Lung (tissue), 17 donors: ENCODE measurements at places on chromosomes 4 and X.

DNA sequence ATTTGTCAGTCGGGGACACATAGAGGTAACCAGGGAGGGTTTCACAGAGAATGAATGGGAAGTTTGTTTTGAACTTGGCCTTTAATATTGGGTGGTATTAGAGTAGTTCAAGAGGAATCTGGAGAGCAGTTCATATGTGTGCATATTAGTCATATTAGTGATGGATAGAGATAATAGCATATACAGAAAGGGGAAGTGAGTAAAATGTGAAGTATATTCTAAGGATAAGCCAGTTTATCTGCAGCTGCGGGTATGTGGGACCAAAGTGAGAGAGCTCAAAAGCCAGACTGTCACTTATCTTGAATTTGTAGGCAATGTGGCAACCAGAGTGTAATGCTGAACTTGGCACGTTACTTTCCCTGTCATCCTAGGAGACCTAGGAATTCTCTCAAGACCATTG lies 169.9 kb downstream of the AFF2 start:
- H3K27me3 ChIP-seq: no peaks in the 10 kb centered on the region
- no peaks in the 10 kb centered on the region for H3K36me3 ChIP-seq
- no peak overlapping the region for H3K4me3 ChIP-seq
- no peak overlapping the region for H3K27ac ChIP-seq

- no peak overlapping the region for H3K27ac ChIP-seq
- no peak overlapping the region for H3K4me3 ChIP-seq
- H3K4me1 ChIP-seq: no peaks in the 10 kb centered on the region
- no peaks in the 10 kb centered on the region for H3K36me3 ChIP-seq
Observed at GRCh38 chr4:129929052-129929451, 833.1 kb downstream of the C4orf33 start.

DNA sequence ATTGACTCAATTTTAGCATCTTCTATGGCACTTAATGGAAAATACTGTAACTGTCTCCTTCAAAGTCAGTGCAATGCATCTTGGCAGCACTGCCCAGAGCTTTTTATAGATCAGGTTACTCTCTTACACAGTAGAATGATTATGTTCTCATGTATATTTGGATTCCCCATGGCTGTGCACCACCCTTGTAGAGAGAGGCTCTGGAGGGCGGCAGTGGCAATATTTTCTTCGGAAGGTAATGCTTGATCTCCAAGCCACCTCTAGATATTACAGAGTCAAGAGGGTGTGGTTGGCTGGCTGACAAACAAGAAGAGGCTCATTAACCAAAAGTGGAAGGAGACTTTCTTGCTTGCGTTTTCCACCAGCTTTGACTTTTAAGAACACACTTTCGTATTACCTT lies 72.8 kb upstream of the ARSJ start:
- no peak for DNase-seq
- H3K27ac ChIP-seq: no peak overlapping the region
- no peaks in the 10 kb centered on the region for H3K27me3 ChIP-seq
- H3K4me3 ChIP-seq: no peak overlapping the region

- peaks cover 57% of the 10 kb centered on the region for H3K27me3 ChIP-seq
- no peaks in the 10 kb centered on the region for H3K36me3 ChIP-seq
- H3K27ac ChIP-seq: no peak overlapping the region
- H3K4me3 ChIP-seq: no peak overlapping the region
Observed at GRCh38 chrX:19122641-19123009, 357 bp upstream of the ADGRG2 start.

GRCh38 chr4:94544811-94545210 lies 93.1 kb downstream of the PDLIM5 start:
- no peaks in the 10 kb centered on the region for H3K4me1 ChIP-seq
- no peak for DNase-seq
- no peak overlapping the region for H3K4me3 ChIP-seq
- H3K36me3 ChIP-seq: no peaks in the 10 kb centered on the region

- H3K36me3 ChIP-seq: no peaks in the 10 kb centered on the region
- no peak overlapping the region for H3K4me3 ChIP-seq
- H3K27me3 ChIP-seq: no peaks in the 10 kb centered on the region
- H3K4me1 ChIP-seq: no peaks in the 10 kb centered on the region
- no peak overlapping the region for H3K27ac ChIP-seq
Observed at GRCh38 chr4:81623434-81623833, 151.7 kb upstream of the RASGEF1B start.

- peak overlapping the region; percentile 83 for H3K27ac ChIP-seq
- DNase-seq: peak; percentile 50
- no peak overlapping the region for H3K4me3 ChIP-seq
- no peaks in the 10 kb centered on the region for H3K36me3 ChIP-seq
- peaks cover 5% of the 10 kb centered on the region for H3K27me3 ChIP-seq
- peaks cover 15% of the 10 kb centered on the region for H3K4me1 ChIP-seq
Observed at GRCh38 chrX:23844502-23845138, 61.6 kb downstream of the SAT1 start.

GRCh38 chr4:158496030-158496741 lies 25.5 kb upstream of the RXFP1 start:
- no peak overlapping the region for H3K4me3 ChIP-seq
- H3K36me3 ChIP-seq: no peaks in the 10 kb centered on the region
- no peaks in the 10 kb centered on the region for H3K4me1 ChIP-seq
- H3K27me3 ChIP-seq: no peaks in the 10 kb centered on the region

- peaks cover 11% of the 10 kb centered on the region for H3K4me1 ChIP-seq
- H3K36me3 ChIP-seq: peaks cover 17% of the 10 kb centered on the region
- H3K4me3 ChIP-seq: peak overlapping the region; percentile 87
- DNase-seq: peak; percentile 61
- H3K27ac ChIP-seq: peak overlapping the region; percentile 84
Observed at GRCh38 chr4:56976837-56977320, 527 bp downstream of the NOA1 start.

- no peak for DNase-seq
- no peak overlapping the region for H3K4me3 ChIP-seq
- no peak overlapping the region for H3K27ac ChIP-seq
- no peaks in the 10 kb centered on the region for H3K27me3 ChIP-seq
- no peaks in the 10 kb centered on the region for H3K36me3 ChIP-seq
Observed at GRCh38 chr4:46081248-46081647, 42.6 kb downstream of the GABRG1 start.

DNA sequence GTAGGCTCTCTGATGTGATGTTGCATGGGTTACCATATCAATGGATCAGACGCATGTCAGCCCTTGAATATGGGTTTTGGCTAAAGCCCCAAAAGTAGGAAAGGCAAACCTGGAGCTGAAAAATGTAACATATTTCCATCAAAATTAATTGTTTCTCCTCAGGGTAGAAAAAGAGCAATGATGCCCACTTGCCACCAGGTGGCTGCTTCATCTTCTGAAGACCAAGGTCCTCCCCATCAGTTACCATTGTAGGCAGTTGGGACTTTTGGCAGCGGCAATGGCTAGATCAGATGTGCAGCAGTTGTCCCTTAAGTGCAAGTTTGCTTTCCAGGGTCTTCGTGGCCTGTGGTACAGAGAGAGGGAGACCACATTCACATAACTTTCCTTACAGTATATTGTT lies 118.2 kb downstream of the NAF1 start:
- no peaks in the 10 kb centered on the region for H3K27me3 ChIP-seq
- no peaks in the 10 kb centered on the region for H3K4me1 ChIP-seq
- no peaks in the 10 kb centered on the region for H3K36me3 ChIP-seq
- no peak for DNase-seq

DNA sequence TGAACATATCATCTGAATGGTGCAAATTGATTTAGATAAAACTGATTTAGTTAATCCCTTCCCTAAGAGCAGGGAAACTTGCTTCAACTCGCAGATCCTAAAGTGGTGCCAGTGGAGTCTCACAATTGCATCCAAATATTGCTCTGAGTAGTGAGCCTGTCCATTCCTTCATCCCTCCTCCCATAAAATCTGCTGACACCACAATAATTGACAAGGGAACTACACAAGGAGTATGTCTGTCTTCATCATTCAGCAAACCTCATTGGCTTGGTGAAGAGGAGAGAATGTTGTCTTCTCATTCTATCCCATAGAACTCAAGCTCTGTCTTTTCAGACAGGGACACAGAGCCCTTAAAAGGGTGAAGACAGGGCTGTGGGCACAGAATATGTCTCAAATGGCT lies 4.2 kb downstream of the MID2 start:
- no peaks in the 10 kb centered on the region for H3K36me3 ChIP-seq
- no peak overlapping the region for H3K27ac ChIP-seq
- DNase-seq: no peak
- H3K4me1 ChIP-seq: no peaks in the 10 kb centered on the region
- H3K4me3 ChIP-seq: no peak overlapping the region

- H3K4me1 ChIP-seq: no peaks in the 10 kb centered on the region
- no peak overlapping the region for H3K4me3 ChIP-seq
- DNase-seq: no peak
Observed at GRCh38 chrX:73823473-73824004, 260.5 kb downstream of the CHIC1 start.

- no peak for DNase-seq
- no peak overlapping the region for H3K4me3 ChIP-seq
- no peaks in the 10 kb centered on the region for H3K36me3 ChIP-seq
- H3K27ac ChIP-seq: no peak overlapping the region
- no peaks in the 10 kb centered on the region for H3K4me1 ChIP-seq
Observed at GRCh38 chrX:140507223-140507981, 2.5 kb upstream of the SOX3 start.

DNA sequence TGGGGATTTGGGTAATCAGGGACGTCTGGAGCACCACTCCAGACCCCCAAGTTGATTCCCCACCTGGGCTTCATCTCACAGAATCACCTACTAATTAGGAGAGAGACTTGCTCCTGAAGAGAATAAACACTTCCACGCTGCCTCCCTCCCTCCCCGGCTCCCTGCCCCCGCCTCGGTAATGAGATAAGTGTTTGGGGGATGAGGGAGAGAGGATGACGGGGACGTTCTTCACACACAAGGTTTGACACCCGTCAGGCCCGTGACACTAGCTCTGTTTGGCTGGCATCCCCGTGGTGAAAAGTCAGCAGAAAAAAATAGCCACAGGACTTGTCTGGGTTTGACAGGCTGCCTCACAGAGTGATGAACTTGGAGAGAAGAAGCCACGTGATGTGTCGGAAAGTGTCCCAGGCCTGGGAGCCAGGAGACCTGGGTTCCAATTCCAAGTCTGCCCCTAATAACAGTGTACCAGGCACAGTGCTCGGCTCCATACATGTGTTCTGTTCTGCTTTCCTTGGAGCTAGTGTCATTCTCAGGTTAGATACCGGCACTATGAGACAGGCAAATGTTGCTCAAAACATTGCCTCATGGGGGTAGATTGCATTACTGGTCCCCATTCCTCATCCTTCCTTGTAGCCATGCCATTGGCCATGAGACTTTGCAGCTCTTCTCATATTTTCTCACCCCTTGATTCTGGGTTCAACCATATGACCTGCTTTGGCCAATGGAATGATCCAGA lies 578.0 kb downstream of the BCOR start:
- peaks cover 31% of the 10 kb centered on the region for H3K4me1 ChIP-seq
- H3K27me3 ChIP-seq: no peaks in the 10 kb centered on the region
- H3K4me3 ChIP-seq: no peak overlapping the region
- no peak for DNase-seq
- no peaks in the 10 kb centered on the region for H3K36me3 ChIP-seq

- peaks cover 19% of the 10 kb centered on the region for H3K27me3 ChIP-seq
- no peak for DNase-seq
- no peaks in the 10 kb centered on the region for H3K4me1 ChIP-seq
- no peak overlapping the region for H3K4me3 ChIP-seq
- no peak overlapping the region for H3K27ac ChIP-seq
Observed at GRCh38 chr4:8709729-8710360, 117.3 kb downstream of the CPZ start.

GRCh38 chr4:159137176-159137575 lies 34.3 kb downstream of the RAPGEF2 start:
- no peak for DNase-seq
- no peaks in the 10 kb centered on the region for H3K27me3 ChIP-seq
- H3K36me3 ChIP-seq: no peaks in the 10 kb centered on the region
- H3K27ac ChIP-seq: no peak overlapping the region
- H3K4me1 ChIP-seq: peaks cover 6% of the 10 kb centered on the region

GRCh38 chr4:5770051-5770450 lies 59.0 kb downstream of the EVC start:
- H3K4me3 ChIP-seq: no peak overlapping the region
- no peaks in the 10 kb centered on the region for H3K4me1 ChIP-seq
- H3K27me3 ChIP-seq: no peaks in the 10 kb centered on the region
- DNase-seq: no peak
- H3K27ac ChIP-seq: no peak overlapping the region

DNA sequence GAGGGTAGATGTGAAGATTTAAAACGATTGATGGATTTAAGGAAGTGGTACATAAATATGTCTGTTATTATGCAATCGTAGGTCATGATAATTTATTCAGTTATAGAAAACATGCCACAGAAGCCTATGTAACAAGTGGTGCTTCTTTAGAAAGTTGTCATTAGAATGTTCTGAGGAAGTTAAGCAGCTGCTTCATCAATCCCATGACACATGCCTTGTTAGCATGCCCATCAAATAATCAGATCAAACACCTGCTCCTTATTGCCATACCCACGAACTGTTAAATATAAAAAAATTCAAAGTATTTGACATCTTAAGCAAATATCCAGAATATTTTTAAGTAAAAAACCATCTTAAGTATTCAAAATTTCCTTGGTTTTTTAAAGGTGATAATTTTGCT lies 76.4 kb upstream of the MYOZ2 start:
- H3K4me3 ChIP-seq: no peak overlapping the region
- H3K4me1 ChIP-seq: no peaks in the 10 kb centered on the region
- DNase-seq: no peak
- H3K27ac ChIP-seq: no peak overlapping the region
- H3K27me3 ChIP-seq: no peaks in the 10 kb centered on the region
- H3K36me3 ChIP-seq: no peaks in the 10 kb centered on the region

- no peaks in the 10 kb centered on the region for H3K27me3 ChIP-seq
- no peak overlapping the region for H3K27ac ChIP-seq
- no peak overlapping the region for H3K4me3 ChIP-seq
- H3K4me1 ChIP-seq: no peaks in the 10 kb centered on the region
Observed at GRCh38 chrX:63466690-63467089, 115.6 kb upstream of the SPIN4 start.

DNA sequence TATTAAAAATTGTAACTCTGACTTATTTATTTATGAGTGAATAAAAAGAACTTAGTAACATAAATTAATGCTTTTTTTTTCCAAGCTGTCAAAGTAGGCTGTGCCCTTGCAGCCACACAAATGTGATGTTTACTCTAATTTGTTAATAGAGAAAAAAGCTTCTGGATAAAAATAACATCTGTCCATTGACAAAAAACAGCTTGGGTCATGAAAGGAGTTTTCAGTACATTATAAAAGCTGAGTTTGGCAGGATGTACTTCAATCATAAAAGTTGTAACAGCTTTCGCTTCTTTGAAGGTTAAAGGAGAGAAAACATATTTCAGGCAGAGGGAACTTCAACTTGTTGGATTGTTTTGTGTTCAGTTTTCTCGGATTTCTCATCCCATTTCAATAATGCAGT lies 105.6 kb downstream of the SLC4A4 start:
- H3K27me3 ChIP-seq: no peaks in the 10 kb centered on the region
- no peak overlapping the region for H3K27ac ChIP-seq
- H3K4me1 ChIP-seq: peaks cover 49% of the 10 kb centered on the region
- DNase-seq: peak; percentile 93
- H3K36me3 ChIP-seq: peaks cover 4% of the 10 kb centered on the region

GRCh38 chr4:10960389-10960788 lies 275.8 kb upstream of the CLNK start:
- H3K27me3 ChIP-seq: no peaks in the 10 kb centered on the region
- peaks cover 5% of the 10 kb centered on the region for H3K4me1 ChIP-seq
- no peak overlapping the region for H3K4me3 ChIP-seq

GRCh38 chrX:39759526-39760224 lies 338.1 kb downstream of the BCOR start:
- peaks cover 5% of the 10 kb centered on the region for H3K27me3 ChIP-seq
- no peak overlapping the region for H3K4me3 ChIP-seq
- peak; percentile 83 for DNase-seq
- H3K27ac ChIP-seq: no peak overlapping the region
- peaks cover 15% of the 10 kb centered on the region for H3K4me1 ChIP-seq
- no peaks in the 10 kb centered on the region for H3K36me3 ChIP-seq

GRCh38 chr4:132923516-132923915 lies 225.6 kb upstream of the PCDH10 start:
- H3K4me1 ChIP-seq: no peaks in the 10 kb centered on the region
- no peak for DNase-seq
